ENCODE measurements at places on chromosomes 11 and 22.
A peak's percentile ranks its signal among the peaks of the same experiment; 100 is the strongest.

- no peak for DNase-seq
Observed at GRCh38 chr11:12871241-12871640, 137.9 kb upstream of the RASSF10 start.

- DNase-seq, result no peak
Observed at GRCh38 chr11:9367551-9367950, 16.9 kb upstream of the IPO7 start.

GRCh38 chr22:49432897-49433443 lies 394.7 kb downstream of the BRD1 start:
- DNase-seq, result no peak

DNA sequence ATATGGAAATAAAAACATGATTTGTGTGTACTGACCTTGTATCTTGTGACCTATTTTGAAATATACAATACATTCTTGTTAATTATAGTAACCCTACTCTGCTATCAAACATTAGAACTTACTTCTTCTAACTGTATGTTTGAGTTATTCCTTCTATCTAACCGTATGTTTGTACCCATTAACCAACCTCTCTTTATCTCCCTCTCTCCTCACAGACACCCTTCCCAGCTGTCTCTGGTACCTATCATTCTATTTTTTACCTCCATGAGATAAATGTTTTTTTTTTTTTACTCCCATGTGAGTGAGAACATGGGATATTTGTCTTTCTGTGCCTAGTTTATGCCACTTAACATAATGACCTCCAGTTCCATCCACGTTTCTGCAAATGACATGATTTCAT lies 128.7 kb downstream of the DDX10 start:
- DNase-seq, result no peak

- no peak for DNase-seq
Observed at GRCh38 chr11:130399196-130399595, 29.2 kb downstream of the ADAMTS8 start.

GRCh38 chr11:35967042-35967441 lies 23.2 kb downstream of the LDLRAD3 start:
- DNase-seq, result no peak

- DNase-seq, result no peak
Observed at GRCh38 chr22:32123657-32124056, 35.4 kb downstream of the C22orf42 start.

DNA sequence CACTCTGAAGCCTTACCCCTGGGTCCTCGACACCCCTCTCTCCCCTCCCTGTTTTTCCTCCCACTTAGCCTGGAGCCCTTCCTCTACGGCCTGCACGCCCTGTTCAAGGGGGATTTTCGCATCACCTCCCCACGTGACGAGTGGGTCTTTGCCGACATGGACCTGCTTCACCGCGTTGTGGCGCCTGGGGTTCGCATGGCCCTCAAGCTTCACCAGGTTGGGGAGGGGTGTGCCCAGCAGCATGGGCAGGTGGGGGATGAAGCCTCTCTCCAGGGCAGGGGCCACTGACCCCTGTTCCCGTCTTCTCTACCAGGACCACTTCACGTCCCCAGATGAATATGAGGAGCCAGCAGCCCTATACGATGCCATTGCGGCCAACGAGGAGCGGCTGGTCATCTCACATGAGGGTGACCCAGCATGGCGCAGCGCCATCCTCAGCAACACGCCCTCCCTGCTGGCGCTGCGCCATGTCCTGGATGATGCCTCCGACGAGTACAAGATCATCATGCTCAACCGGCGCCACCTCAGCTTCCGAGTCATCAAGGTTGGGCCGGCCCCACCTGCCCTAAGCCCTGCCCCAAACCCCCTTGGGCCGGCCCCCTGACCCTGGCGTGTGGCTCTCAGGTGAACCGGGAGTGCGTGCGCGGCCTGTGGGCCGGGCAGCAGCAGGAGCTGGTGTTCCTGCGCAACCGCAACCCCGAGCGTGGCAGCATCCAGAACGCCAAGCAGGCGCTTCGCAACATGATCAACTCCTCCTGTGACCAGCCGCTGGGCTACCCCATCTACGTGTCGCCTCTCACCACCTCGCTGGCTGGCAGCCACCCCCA lies 2.8 kb upstream of the SIPA1 start:
- DNase-seq, result no peak

- DNase-seq, result no peak
Observed at GRCh38 chr22:41488596-41489385, 19.9 kb downstream of the ACO2 start.

DNA sequence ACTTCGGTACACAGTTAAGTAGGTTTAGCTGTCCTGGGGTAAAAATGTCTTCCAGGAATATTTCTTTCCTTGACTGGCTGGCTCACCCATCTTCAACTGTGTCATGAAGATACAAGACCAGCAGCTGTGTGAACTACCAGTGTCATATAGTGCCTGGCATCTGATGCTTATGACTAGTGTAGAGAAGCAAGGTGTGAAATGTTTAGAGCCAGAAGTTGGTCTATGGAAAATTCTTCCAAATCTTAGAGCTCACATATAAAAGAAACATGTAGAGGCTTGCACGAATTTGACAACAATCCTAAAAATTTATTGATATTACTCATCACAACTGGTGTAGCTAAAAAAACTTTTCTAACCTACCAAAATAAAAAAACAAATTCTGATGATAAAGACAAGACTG lies 54.4 kb downstream of the ARL14EP start:
- DNase-seq, result no peak

DNA sequence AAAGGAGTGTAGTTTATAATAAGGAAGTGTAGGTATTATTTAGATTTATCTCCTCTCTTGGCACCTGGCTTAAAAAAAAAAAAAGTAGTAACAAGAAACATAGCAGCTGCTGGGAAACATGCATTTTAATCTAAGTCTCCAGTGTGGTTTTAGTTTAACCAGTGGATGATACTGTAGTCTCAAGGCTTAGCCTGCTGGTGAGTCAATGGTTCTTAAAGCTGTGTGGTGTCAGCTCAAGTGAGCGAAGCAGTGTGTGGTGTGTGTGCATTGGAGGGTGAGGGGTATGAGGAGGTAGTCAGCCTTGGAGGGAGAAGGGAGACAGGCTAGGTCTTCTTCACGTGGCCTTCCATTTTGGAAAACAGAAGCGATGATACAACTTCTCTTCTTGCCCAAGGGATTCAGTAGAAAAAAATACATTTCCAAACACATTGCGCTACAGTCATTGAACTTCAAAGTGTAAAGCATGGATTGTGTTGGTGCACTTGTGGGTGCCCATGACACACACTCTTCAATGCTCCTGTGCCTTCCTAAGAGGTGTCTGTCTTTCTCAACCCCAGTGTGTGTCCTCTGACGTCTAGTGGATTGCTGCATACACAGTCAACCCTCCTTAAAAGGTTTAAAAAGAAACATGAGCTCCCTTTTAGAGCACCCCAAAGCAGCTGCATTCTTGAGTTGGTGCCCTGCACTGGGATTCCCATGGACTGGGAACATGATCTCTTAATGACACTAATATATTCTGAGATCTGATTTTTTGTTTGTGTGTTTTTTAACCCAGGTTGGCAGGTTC lies 40.1 kb downstream of the ZBTB16 start:
- DNase-seq, result peak; percentile 85

- DNase-seq, result no peak
Observed at GRCh38 chr22:42909363-42910058, 52.4 kb upstream of the ARFGAP3 start.

- DNase-seq, result no peak
Observed at GRCh38 chr22:45885171-45885840, 91.7 kb downstream of the WNT7B start.

GRCh38 chr11:96112192-96113128 lies 188.6 kb upstream of the MTMR2 start:
- DNase-seq, result no peak

DNA sequence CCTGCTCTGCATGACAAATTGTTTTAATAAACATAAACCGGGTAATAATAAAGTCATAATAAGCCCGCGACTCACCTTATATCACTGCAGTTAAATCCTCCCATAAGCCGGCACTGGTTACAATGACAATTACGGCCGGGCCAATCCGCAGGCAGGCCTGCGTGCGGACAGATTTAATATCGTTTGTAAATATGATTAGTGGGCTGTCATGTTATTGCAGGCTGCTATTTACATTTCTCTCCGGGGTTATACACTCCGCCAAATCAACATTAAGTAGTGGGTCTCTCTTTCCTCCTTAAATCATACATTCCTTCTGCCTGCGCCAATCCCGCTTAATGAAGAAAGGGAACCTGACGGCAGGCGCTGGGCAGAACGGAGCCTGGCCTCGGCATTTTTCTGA lies 51.8 kb upstream of the LMO1 start:
- DNase-seq, result no peak

DNA sequence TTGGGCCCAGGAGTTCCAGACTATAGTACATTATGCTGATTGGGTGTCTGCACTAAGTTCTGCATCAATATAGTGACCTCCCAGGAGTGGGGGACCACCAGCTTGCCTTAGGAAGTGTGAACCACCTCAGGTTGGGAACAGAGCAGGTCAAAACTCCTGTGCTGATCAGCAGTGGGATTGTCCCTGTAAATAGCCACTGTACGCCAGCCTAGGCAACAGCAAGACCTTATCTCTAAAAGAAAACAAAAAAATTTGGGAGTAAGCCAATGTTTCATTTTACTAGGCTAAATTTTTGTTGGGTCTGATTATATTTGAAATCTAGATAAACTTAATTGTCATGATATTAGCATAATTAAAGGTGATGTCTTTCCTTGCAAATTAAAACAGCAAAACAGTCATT lies 3.4 kb downstream of the DEPDC5 start:
- DNase-seq, result no peak
